A549 treated with ZK216348 at 1 μM for 4 hours (cell line): ENCODE measurements at places on chromosomes 3 and 15. TPM values are rescaled to one million over a fixed set of nuclear protein-coding genes. Genes with fewer than 3 reads are reported as not detected.

Gene AQR
- total RNA-seq = 30.9 to 36.2 TPM (median 33.5 TPM) in 5 replicates

Gene MNS1
- 2.0 to 5.1 TPM (median 3.5 TPM) in 5 replicates for total RNA-seq

Gene IL5RA
- not detected in 5 replicates for total RNA-seq

Gene ROPN1
- total RNA-seq = not detected in 5 replicates

Gene ANO10
- 17.6 to 31.0 TPM (median 18.8 TPM) in 5 replicates for total RNA-seq

Gene MYL3
- 0.16 TPM in 1 of 5 replicates, not detected in the others for total RNA-seq

Gene CCDC54
- total RNA-seq = not detected in 5 replicates

Gene WDR72
- total RNA-seq = 4.2 to 6.9 TPM (median 6.7 TPM) in 5 replicates

Gene MYH15
- 0.12 to 0.23 TPM (median 0.15 TPM) in 5 replicates for total RNA-seq

Gene SLC6A1
- not detected in 5 replicates for total RNA-seq

Gene CAND2
- 0.31 to 1.2 TPM (median 0.54 TPM) in 5 replicates for total RNA-seq

Gene LRRC2
- total RNA-seq = not detected in 5 replicates

Gene KLF13
- total RNA-seq = 88.2 to 118 TPM (median 104 TPM) in 5 replicates

Gene CCRL2
- total RNA-seq = 0.14 to 0.42 TPM (median 0.16 TPM) in 3 of 5 replicates, not detected in the others

Gene ZNF80
- not detected in 5 replicates for total RNA-seq

Gene SLC26A6
- total RNA-seq = 14.6 to 23.6 TPM (median 19.8 TPM) in 5 replicates

Gene MST1
- 1.4 to 2.1 TPM (median 1.5 TPM) in 5 replicates for total RNA-seq

Gene CCR5
- not detected in 5 replicates for total RNA-seq

Gene FBXL22
- total RNA-seq = 0.17 to 0.44 TPM (median 0.22 TPM) in 5 replicates

Gene MORC1
- not detected in 5 replicates for total RNA-seq

Gene CORO2B
- total RNA-seq = 2.4 to 3.9 TPM (median 3.1 TPM) in 5 replicates

Gene HIGD2B
- total RNA-seq = not detected in 5 replicates

Gene MGA
- total RNA-seq = 5.9 to 8.2 TPM (median 7.4 TPM) in 5 replicates

Gene AGBL1
- total RNA-seq = not detected in 5 replicates

Gene DISP2
- 0.25 to 3.3 TPM (median 1.6 TPM) in 5 replicates for total RNA-seq

Gene ZNF662
- total RNA-seq = not detected in 5 replicates

Gene SSUH2
- 0.65 to 1.1 TPM (median 0.93 TPM) in 5 replicates for total RNA-seq

Gene FGF7
- total RNA-seq = not detected in 5 replicates

Gene ALDH1L1
- total RNA-seq = 0.06 to 0.27 TPM (median 0.11 TPM) in 5 replicates

Gene FMN1
- 0.20 to 0.77 TPM (median 0.28 TPM) in 5 replicates for total RNA-seq

Gene ROBO2
- total RNA-seq = not detected in 5 replicates

Gene PRSS50
- total RNA-seq = not detected in 5 replicates

Gene GNL3
- total RNA-seq = 81.3 to 199 TPM (median 94.2 TPM) in 5 replicates

Gene CFAP91
- total RNA-seq = 0.12 to 1.4 TPM (median 0.57 TPM) in 5 replicates

Gene DPPA2
- total RNA-seq = not detected in 5 replicates

Gene SLC33A1
- 12.0 to 17.5 TPM (median 16.2 TPM) in 5 replicates for total RNA-seq

Gene TGM5
- total RNA-seq = not detected in 5 replicates

Gene CATSPER2
- 0.41 to 2.0 TPM (median 0.58 TPM) in 5 replicates for total RNA-seq

Gene GRIP2
- total RNA-seq = 0.52 to 2.0 TPM (median 1.4 TPM) in 5 replicates

Gene RAB6B
- total RNA-seq = 0.91 to 2.7 TPM (median 2.5 TPM) in 5 replicates
